ENCODE measurements at places on chromosomes 4 and X.

DNA sequence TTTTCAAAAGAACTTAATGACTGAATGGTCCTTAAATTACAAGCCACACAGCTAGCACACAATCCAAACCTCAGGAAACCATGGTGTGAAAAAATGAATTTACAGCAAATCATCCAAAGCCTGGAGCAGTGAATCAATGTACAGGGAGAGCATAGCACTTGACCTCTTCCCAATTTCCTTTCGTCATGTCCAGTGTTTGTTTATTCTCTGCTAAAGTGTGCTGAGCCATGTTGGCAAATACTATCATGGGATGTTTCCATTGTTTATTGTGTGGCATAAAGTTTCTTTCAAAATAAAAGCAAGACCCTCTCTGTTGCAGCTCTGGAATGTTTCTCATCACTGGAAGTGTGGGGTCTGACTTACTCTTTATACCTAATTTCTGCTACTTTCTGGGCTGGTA lies 25.4 kb upstream of the FAM47B start:
- H3K4me1 ChIP-seq: no peaks in the 10 kb centered on the region
- H3K27ac ChIP-seq: no peak overlapping the region
- DNase-seq: peak; percentile 7
- H3K4me3 ChIP-seq: no peak overlapping the region

DNA sequence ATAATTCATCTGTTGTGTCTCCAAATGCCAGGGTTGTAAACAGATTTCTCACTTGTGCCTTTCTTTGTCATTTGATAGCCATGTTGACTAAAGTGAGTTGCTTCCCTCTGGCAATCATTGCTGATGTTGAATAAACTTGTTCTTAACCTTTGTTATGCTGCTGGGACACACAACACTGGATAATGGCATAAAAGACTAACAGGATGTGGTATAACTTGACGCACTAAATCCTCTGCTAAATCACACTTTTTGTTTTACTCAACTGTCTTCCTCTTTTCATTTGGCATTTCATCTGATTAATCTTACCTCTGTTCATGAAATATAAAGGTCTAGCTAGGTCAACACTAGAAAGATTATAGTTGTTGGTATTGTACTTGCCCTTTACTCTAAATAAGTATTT lies 17.6 kb upstream of the CXCL5 start:
- H3K4me1 ChIP-seq: peaks cover 12% of the 10 kb centered on the region
- DNase-seq: peak; percentile 63
- no peaks in the 10 kb centered on the region for H3K36me3 ChIP-seq
- H3K4me3 ChIP-seq: no peak overlapping the region
- H3K27me3 ChIP-seq: 0 out of 2 replicates have a peak, but pooled peaks cover 2% of the 10 kb centered on the region

DNA sequence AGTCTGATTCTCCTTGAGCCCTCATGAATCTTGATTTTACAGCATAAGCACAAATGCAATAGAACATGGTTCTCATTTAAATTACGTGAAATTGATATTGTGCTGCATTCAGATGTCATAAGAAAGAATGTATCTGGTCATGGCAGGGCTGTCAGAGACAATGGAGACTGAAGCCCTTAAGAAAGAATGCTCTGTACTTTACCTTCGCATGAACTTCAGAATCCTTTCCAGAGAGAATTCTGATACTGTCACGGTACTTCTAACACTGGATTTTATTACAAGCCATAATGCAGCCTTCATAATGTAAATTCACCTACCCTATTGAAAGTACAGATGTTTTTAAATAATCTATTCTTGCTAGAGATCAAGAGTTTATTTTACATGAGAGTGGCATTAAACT lies 677.9 kb upstream of the ADGRL3 start:
- H3K4me3 ChIP-seq: no peak overlapping the region
- H3K4me1 ChIP-seq: no peaks in the 10 kb centered on the region
- H3K36me3 ChIP-seq: no peaks in the 10 kb centered on the region
- no peaks in the 10 kb centered on the region for H3K27me3 ChIP-seq

- no peaks in the 10 kb centered on the region for H3K36me3 ChIP-seq
- peaks cover 3% of the 10 kb centered on the region for H3K27me3 ChIP-seq
- H3K27ac ChIP-seq: no peak overlapping the region
- H3K4me3 ChIP-seq: peak overlapping the region; percentile 45
These were observed 39.9 kb downstream of the FAM149A start for GRCh38 chr4:186144198-186144945.

DNA sequence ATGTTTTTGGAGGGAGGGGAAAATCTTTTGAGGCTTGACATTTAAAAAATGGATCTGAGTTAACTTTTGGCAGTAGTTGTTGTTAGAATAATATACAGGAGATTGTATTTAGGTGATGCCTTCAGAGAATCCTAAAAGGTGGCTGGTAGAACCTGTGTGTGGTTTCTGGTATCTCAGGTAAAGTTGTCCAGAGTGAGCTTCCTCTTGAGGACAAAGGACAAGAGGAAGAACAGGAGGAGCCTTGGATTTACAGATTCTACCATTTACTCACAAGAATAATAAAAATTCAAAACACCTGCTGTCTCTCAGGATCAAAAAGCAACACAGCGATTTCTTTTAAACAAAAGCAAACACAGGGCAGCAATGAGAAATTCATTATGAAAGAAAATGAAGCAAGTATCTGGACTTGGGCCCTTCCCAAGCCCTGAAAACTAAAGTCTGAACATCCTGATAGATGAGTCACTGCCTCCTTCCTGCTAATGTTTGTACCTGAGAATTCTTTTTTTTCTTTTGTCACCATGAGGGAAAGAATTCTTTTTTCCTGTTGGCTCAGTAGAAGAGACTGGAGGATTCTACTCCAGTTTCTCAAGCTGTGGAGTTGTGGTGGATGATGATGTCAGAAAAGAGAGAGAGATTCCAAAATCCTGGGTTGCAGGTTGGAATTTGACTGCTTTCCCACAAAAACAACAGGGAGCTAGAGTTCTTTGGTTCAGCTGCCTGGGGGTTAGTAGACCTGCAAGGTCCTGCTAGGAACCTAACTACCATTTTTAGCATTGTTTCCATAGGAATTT lies 31.5 kb upstream of the RAPGEF2 start:
- H3K27me3 ChIP-seq: no peaks in the 10 kb centered on the region
- no peak overlapping the region for H3K4me3 ChIP-seq
- H3K4me1 ChIP-seq: peaks cover 2% of the 10 kb centered on the region
- DNase-seq: peak; percentile 68
- no peaks in the 10 kb centered on the region for H3K36me3 ChIP-seq
- no peak overlapping the region for H3K27ac ChIP-seq

GRCh38 chr4:89645482-89645881 lies 191.5 kb downstream of the SNCA start:
- no peaks in the 10 kb centered on the region for H3K4me1 ChIP-seq
- H3K27me3 ChIP-seq: no peaks in the 10 kb centered on the region
- H3K4me3 ChIP-seq: no peak overlapping the region
- no peaks in the 10 kb centered on the region for H3K36me3 ChIP-seq
- DNase-seq: no peak

GRCh38 chr4:140515423-140515822 lies 8.5 kb upstream of the ELMOD2 start:
- H3K4me1 ChIP-seq: no peaks in the 10 kb centered on the region
- H3K27ac ChIP-seq: no peak overlapping the region
- no peak for DNase-seq
- H3K36me3 ChIP-seq: no peaks in the 10 kb centered on the region
- H3K27me3 ChIP-seq: peaks cover 4% of the 10 kb centered on the region

- H3K36me3 ChIP-seq: no peaks in the 10 kb centered on the region
- no peak overlapping the region for H3K4me3 ChIP-seq
- no peak overlapping the region for H3K27ac ChIP-seq
- peaks cover 6% of the 10 kb centered on the region for H3K4me1 ChIP-seq
These were observed 40.2 kb upstream of the HGFAC start for GRCh38 chr4:3401436-3402171.

DNA sequence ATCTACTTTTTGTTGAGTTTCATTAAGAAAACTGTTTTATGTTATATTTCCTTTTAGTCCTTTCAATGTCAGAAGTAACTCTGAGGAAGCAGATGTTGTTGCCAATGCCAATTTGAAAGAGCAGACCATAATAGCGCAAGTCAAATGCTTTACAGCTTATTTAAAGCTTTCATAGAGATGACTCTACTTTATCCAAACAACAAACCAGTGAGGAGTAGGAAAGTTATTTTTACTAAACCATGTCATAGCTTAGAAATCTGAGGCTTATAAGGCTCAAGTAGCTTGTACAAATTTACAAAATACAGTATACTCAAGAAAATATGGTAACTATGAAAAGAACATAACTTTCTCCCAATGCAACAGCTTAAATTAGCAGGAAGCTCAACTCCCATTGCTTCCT lies 40.1 kb upstream of the SPOCK3 start:
- H3K4me3 ChIP-seq: no peak overlapping the region
- no peak for DNase-seq
- H3K27ac ChIP-seq: no peak overlapping the region
- no peaks in the 10 kb centered on the region for H3K27me3 ChIP-seq
- no peaks in the 10 kb centered on the region for H3K36me3 ChIP-seq

GRCh38 chrX:105973387-105973739 lies 65.2 kb downstream of the SERPINA7 start:
- no peak for DNase-seq
- H3K4me3 ChIP-seq: no peak overlapping the region
- no peak overlapping the region for H3K27ac ChIP-seq
- no peaks in the 10 kb centered on the region for H3K36me3 ChIP-seq

DNA sequence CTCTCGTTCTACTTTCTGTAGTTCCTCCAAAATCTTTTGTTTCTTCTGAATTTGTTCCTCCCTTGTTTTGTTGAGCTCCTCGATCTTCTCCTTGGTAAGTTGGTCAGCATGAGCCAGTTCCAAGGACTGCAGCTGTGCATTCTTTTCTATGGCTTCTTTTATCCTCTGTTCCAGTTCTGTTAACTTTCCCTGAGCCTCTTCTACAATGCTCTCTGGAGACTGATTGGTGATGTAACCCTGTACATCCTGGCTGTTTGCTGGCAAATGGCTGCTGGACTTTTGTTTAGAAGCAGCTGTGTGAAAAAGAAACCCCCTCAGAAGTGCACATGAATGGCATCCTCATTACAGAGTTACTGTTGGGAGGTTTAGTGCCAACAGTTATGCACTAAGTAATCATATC lies 70.5 kb upstream of the COX18 start:
- no peaks in the 10 kb centered on the region for H3K4me1 ChIP-seq
- no peaks in the 10 kb centered on the region for H3K27me3 ChIP-seq
- no peak overlapping the region for H3K27ac ChIP-seq
- H3K4me3 ChIP-seq: no peak overlapping the region

DNA sequence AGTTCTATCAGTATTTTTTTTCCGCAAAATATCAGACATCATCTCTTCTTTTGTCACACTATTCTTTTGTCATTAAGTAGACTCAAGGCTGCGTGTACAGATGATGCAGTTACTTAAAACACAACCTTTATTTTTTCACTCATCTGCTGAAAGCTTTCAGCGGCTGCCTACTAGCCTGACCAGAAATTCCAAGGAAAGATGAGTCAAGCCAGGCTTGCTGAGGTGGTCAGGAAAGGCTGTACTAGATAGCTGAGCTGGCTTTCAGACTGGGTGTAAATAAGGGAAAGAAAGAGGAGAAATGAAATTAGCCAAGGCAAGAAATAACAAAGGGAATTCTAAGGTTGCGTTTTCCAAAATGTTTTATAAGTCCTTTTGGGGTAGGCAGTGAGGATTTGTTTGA lies 17.9 kb downstream of the STK26 start:
- peaks cover 1% of the 10 kb centered on the region for H3K27me3 ChIP-seq
- no peak for DNase-seq
- H3K27ac ChIP-seq: no peak overlapping the region
- H3K4me3 ChIP-seq: no peak overlapping the region
- no peaks in the 10 kb centered on the region for H3K36me3 ChIP-seq

DNA sequence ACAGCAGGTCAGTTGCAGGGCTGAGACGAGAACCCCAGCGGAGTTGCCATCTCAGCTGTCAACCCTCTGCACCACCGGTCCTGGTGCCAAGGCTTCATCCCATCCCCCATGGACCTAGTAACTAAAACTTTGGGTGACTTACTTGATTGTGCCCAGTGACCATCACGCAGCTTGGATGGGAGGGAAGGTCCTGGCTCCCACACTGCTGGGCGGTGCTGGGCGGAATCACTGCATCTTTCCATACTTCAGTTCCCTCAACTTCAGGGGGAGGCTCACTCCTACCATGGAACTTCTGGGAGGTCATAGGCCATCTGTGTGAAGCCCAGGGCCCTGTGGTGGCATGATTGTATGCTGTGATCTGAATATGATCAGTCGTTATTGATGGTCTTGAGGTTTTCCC lies 26.2 kb upstream of the JAKMIP1 start:
- no peak overlapping the region for H3K4me3 ChIP-seq
- peaks cover 3% of the 10 kb centered on the region for H3K27me3 ChIP-seq
- no peaks in the 10 kb centered on the region for H3K4me1 ChIP-seq
- no peak for DNase-seq
- H3K27ac ChIP-seq: no peak overlapping the region

DNA sequence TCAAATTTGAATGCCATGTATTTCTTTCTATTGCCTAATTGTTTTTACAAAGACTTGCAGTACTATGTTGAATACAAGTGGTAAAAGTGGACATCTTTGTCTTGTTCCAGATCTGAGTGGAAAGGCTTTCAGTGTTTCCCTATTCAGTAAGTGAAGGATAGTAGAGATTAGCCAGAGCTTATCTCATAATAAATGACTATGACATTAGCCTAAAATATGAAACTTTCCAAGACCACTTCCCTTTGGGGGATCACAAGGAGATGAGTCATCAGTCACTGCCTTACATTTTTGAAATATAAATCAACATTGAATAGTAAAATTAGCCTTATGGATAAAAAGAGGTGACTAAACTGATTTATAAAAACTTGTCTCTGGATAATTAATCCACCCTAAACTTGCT lies 554.1 kb upstream of the MAGEB2 start:
- H3K27me3 ChIP-seq: no peaks in the 10 kb centered on the region
- H3K36me3 ChIP-seq: no peaks in the 10 kb centered on the region
- H3K27ac ChIP-seq: peak overlapping the region; percentile 87
- no peak overlapping the region for H3K4me3 ChIP-seq
- peak; percentile 73 for DNase-seq
- H3K4me1 ChIP-seq: peaks cover 4% of the 10 kb centered on the region

DNA sequence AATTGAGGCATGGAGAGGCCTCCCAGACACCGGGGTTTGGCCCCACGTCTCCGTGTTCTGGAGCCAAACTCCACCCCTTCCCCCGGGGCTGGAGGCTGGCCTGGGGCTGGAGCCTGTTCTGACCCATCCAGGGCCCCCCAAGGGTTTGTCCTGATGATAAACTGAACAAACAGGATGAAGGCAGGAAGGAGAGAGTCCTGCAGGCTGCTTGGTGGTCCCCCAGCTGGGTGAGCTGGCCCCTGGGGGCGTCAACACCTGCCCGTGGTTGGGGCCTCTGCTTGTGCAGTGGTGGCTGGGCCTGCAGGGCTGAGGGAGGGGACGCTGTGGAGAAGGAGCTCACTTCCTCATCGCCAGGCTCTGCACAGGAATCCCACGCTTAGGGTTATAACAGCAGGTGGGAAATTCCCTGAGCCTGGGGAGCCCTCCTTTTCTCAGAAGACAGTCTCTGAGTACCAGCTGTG lies 2.3 kb downstream of the SH3TC1 start:
- H3K4me1 ChIP-seq: peaks cover 17% of the 10 kb centered on the region
- H3K36me3 ChIP-seq: no peaks in the 10 kb centered on the region
- no peak overlapping the region for H3K27ac ChIP-seq
- no peak overlapping the region for H3K4me3 ChIP-seq
- DNase-seq: no peak

Measured in IMR-90 (cell line).